ENCODE measurements at places on chromosomes 6 and 20.
A peak's percentile ranks its signal among the peaks of the same experiment; 100 is the strongest.

DNA sequence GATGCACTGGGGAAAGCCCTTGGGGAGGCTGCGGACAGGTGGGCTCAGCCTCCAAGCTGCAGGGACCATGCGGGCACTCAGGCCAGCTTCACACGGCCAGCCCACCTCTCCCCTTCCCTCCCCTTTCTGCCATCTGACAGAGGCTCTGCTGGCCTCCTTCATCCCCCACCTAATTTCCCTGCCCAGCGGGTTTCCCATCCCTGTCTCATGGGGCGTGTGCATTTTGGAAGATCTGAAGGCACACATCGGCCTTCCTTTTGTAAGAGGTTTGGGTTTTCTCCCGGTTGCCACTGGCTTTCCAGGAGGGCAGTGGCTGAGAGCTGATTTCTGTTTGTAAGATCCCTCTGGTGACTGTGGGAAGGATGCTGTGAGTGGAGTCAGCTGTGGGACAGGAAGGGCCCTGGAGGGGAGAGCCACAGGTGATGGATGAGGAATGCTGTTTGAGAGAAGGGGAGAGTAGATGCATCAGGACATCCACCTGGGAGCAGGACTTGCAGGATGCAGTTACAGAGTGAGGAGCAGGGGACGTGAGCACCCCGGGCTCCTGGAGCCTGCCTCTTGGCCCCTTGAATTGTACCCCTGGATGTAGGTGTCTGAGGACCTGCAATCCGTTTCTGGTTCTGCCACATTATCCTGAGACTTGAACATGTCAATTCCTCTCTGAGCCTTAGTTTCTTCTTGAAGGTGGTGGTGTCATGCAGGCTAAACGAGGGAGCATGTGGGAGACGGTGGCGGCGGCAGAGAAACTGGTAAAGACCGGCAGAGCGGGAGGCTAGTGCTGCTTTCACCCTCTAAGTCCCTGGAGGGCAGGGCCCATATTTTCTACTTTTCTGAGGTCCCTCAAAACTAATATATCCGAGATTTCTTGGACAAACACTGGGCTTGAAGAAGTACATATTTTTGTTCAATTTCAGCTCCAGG lies 5.9 kb upstream of the TUBB1 start:
- DNase-seq, result peak; percentile 10

GRCh38 chr6:93624408-93624807 lies 205.0 kb upstream of the EPHA7 start:
- no peak for DNase-seq

- no peak for DNase-seq
Observed at GRCh38 chr6:15926256-15926655, 202.6 kb upstream of the MYLIP start.

GRCh38 chr6:119676961-119677360 lies 327.4 kb upstream of the MAN1A1 start:
- DNase-seq, result no peak

GRCh38 chr6:37047346-37047688 lies 41.9 kb downstream of the FGD2 start:
- no peak for DNase-seq

GRCh38 chr20:15220778-15221565 lies 883.6 kb upstream of the FLRT3 start:
- DNase-seq, result no peak

DNA sequence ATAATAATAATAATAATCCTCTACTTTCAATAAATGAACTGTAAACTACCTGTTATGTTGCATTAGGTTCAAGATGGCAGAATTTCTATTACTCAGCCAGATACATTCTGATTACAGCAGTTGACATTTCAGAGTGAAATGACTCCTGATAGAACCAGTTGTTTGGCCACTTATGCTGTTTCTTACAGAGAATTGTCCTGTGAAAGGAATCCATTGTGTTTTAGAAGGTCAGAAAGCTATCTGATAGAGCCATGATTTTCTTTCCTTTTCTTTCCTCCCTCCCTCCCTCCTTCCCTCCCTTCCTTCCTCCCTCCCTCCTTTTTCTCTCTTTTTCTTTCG lies 16.6 kb downstream of the GJA10 start:
- no peak for DNase-seq

DNA sequence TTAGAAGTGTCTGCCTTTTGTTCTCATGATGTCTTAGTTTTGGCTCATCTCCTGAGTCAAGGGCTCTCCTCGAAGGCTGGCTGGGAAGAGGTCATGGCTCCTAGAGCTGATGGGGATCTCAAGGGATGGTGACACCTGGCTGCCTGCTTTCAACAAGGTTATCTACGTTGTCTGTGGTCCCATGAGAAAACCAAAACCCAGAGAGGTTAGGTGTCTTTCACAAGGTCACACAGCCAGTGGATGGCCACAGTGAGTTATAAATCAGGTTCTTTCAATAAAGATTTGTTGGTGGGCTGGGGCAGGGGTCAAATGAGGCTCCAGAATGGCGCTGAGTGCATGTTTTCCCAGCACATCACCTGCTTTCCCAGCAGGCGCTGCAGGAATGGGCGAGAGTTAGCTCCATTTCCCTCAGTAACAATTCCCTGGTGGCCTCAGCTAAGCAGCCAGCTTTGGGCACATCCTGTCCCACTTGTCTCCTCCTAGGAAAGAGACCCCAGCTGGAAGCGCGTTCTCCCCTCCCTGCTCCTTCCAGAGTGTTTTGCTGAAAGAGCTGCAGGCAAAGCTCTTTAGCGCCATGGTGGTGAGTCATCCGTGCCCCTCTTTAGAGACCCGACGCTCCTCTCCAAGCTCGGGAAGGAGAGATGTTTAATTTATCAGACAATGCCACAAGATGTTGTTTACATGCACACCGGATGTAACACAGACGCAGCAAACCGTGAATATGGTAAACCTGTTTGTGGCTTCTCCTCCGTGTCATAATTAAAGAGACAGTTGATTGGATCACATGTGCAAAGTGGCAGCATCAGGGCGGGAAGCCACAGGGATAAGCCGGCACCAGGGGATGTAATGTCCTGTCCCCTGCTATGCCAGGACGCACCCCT lies 109.7 kb downstream of the LRFN2 start:
- DNase-seq, result peak; percentile 65

GRCh38 chr20:61941721-61942405 lies 123.8 kb downstream of the TAF4 start:
- no peak for DNase-seq

GRCh38 chr6:4164456-4164855 lies 29.1 kb upstream of the ECI2 start:
- DNase-seq, result no peak

DNA sequence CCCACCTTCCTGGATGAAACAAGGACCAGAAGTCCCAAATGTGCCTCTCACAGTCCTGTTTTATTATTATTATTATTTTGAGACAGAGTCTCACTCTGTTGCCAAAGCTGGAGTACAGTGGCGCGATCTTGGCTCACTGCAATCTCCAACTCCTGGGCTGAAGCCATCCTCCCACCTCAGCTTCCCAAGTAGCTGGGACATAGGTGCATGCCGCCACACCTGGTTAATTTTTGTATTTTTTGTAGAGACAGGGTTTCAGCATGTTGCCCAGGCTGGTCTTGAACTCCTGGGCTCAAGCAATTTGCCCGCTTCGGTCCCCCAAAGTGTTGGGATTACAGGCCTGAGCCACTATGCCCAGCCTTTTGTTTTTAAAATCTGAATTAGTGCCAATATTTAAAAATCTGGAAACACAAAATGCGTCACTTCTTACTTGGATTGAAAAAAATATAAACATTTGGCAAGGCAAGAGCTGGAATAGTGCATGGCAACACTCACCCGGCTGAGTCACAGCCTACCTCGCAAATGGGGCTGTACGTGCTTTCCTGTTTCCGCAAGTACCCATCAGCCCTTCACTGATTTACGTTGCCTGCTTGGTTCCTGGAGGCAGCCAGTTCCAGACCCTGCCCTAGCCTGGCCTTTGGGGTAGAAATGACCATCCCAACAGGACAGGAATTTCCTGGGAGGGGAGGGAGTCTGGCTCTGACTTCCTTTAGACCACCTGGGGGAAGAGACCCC lies 6.3 kb downstream of the SDCBP2 start:
- DNase-seq, result no peak

- DNase-seq, result no peak
Observed at GRCh38 chr6:152673236-152673635, 24.5 kb upstream of the MYCT1 start.

DNA sequence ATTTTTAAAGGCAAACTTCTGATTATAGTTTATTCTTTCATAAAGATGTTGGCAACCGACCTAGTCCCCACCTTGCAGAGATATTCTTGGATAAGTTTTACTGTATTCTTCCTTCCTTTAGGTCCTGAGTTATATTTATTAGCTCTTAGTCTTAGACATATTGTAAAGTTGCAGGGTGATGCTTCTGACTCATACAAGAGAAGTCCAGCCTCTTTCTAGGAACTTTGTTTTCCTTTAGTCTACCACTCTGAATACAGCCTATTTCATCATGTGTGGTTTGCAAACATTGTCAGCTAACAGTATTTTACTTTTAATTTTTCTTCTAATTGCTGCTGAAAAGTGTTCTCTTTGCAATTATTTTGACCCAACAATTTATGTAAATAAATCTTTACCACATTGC lies 686.7 kb downstream of the COL12A1 start:
- DNase-seq, result no peak

GRCh38 chr6:30508890-30509736 lies 19.8 kb downstream of the HLA-E start:
- no peak for DNase-seq

DNA sequence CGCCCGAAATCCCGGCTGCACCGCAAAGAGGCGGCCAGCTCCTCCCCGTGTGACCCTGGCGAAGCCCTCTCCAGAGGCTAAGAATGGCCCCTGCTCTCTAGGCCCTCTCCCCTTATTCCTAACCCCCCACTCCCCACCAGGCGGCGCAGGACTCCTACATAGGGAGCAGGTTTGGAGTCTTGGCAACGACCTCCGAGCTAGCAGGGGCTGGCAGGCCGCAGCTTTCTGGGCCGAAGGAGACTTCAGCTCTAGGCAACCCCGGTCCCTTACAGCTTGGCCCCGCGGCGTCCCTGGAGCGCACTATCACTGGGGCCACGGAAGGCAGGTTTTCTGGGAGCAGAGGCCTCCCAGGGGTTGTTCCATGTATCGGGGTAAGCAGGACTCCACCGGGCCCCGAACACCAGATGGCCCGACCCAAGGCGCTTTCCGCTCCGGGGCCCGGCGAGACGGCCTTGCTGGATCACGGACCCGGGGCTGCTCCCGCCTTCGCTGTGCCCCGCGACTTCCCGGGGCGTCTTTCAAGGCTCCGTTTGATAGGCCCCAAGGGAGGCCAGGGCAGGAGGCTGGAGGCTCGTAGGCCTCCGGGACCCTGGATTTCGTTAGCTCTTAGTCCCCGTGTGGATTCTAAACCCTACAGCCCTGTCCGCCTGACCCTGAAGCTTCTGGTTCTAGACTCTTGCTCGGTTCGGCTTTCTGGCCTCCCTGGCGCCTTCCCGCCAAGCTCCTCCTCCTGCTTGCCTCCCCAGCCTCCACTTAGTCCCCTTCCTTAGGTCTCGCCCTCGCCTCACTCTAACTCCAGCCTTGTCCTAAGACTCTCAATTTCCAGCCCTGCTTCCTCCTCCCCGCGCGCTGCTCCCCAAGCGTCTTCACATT lies 1.9 kb downstream of the SLC32A1 start:
- peak; percentile 64 for DNase-seq

GRCh38 chr20:2451422-2451821 lies 19.2 kb downstream of the SNRPB start:
- DNase-seq, result no peak

DNA sequence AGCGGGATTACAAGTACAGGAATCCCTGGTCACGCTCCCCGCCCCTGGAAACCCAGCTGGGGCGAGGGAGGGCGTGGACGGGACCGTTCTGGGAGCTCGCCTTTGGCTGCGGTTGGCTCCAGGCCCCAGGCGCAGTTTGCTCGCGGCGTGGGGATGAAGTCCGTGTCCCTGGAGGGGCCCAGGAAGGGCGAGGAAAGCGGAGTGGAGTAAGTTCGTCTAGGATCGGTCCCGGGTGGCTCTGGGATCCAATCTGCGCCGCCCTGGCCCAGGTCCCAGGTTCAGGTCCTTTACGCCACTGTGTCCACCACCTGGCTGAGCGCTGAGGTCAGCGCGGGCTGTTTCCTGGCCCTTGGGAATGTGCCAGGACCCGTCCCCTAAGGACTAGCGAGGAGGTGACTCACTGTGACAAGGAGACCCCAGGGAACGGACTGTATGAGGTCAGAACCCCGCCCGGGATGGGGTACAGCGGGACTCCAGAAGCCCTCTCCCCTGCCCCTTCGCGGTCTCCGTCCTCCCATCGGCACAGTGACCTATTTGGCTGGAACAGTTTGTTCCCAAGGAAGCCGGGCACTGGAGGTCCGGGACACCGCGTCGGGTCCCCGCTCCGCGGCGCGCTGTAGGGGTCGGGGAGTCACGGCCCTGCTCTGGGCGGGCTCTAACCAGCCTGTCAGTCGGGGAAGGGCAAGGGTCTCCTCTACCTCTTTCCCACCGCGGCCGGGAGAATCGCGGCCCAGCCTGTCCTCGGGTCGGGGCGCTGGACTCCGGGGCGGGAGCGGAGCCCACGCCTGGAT lies 724 bp downstream of the CDKN1A start:
- DNase-seq, result peak; percentile 55

DNA sequence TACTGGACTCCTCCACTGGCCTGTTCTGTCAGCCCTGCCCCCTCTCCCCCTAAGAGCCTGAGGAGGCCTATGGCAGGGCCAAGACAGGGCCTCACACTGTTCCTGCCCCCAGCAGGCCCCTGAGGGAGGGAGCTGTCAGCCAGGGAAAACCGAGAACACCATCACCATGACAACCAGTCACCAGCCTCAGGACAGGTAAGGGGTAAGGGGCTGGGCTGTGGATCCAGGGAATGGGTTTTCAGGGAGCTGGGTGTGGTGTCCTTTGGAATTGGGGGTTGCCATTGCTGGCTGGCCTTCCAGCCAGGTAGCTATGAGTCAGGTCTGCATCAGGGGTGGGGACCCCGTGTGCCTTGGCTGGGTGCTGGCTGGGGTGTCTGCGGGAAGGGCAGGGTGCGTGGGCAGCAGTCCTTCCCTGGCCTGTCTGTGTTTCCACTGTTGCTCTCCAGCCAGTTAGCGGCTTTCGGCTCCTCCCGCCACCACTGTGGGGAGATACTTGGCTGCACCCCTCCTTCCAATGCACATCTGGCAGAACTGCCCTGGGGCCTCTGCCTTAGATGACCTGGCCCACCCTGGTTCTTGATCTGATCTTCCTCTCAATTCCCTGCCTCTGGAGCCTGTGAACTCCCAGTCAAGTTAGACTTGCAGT lies 3.9 kb downstream of the SLC29A1 start:
- DNase-seq, result no peak

All from natural killer cell (primary cell).